ENCODE measurements at places on chromosomes 6 and 20.

- DNase-seq = no peak
These were observed 74.5 kb upstream of the ADGRF1 start for GRCh38 chr6:47116606-47117005.

- DNase-seq = no peak
These were observed 259.1 kb downstream of the LY86 start for GRCh38 chr6:6847591-6847990.

DNA sequence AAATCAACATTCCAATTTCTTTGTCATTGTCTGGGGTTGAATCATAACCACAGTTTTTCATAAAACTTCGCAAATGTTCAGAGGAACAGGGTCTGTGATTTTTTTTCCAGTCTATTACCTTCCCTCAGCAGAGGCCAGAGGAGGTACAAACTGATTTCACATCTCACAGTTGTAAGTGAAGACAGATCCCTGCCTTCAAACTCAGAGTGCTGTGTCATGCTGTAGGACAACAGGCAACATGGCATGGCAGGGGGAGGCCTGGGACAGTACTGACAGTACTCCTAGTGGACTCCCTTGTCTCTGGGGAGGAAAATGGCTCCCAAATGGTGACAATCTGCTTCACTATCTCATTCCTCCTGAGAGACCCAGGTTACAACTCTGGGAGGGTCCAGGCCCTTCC, 308.6 kb downstream of the CDC5L start:
- DNase-seq = no peak

GRCh38 chr6:54214286-54214685, 94.0 kb upstream of the TINAG start:
- no peak for DNase-seq

DNA sequence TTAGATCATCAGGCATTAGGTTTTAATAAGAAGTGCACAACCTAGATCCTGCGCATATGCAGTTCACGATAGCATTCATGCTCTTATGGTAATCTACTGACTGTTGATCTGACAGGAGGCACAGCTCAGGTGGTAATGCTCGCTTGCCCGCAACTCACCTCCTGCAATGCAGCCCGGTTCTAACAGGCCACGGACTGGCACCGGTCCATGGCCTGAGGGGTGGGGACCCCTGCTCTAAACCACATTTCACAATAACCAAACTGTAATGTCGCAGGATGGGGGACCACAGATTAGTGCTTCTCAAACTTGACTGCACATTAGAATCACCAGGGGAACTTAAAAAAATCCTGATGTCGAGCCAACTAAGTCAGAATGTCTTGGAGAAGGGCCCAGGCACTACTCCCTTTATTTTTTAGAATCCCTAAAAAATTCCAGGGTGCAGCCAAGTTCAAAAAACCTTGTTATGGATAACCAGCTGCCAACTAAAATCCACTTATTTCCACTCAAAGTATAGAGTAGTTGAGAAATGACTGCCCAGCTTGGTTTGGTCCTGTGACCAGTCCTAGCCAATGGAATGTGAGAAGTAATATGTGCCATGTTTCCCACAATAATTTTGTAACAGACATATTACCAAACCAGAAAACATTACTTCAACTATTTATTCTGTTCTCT, 3.1 kb downstream of the SHPRH start:
- no peak for DNase-seq

DNA sequence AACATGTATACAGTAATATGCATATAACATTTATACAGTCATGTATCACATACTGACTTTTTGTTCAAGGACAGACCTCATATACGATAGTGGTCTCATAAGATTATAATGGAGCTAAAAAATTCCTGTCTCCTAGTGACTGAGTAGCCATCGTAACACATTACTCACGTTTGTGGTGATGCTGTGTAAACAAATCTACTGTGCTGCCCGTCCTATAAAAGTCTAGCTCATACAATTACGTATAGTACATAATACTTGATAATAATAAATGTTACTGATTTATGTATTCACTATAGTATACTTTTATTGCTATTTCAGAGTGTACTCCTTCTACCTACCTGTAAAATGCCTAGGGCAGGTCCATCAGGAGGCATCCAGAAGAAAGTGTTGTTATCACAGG, 17.4 kb downstream of the SERAC1 start:
- DNase-seq = no peak

DNA sequence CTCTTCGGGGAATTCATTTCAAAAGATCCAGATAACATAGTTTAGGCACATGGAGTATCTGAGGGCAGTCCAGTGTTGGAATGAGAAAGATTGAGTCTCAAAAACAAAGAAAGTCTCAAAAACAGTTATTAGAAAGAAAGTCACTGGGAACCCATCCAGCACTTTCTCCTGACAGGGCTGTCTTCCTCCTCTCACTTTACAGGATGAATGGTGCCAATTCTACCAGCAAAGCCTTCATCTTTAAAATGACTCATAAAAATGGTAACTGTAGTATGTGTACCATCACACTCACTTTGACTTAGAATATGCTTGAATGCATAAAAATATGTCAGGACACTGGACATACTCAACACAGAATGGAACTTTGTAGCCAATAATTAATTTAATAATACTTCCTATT, 71.3 kb downstream of the SLC22A3 start:
- no peak for DNase-seq

GRCh38 chr20:49517805-49518100, 35.3 kb upstream of the KCNB1 start:
- no peak for DNase-seq

Measured in posterior cingulate gyrus (tissue), 11 donors.